ENCODE measurements at places on chromosomes 3 and 15.

DNA sequence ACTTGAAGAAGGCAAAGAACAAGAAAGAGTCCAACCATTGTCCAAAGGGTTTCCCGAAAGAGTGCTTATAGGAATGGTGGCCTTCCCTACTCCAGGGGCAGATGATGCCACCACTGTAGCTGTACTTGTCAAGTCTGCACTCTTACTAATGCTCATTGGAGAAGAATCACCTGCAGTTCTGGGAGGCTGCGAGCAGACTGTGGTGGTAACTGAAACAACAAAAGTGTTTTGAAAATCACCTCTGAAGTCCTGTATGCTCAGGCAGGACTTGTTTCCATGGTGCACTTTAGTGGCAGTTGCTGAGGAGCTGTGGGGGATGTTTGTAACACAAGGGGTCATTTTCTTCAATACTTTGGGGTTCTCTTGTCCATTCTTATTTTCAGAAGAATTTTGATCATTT is 36.0 kb downstream of the USF3 start:
- no peak for DNase-seq
- no peak overlapping the region for H3K4me3 ChIP-seq
- no peaks in the 10 kb centered on the region for H3K27me3 ChIP-seq
- no peak overlapping the region for H3K27ac ChIP-seq

- H3K4me1 ChIP-seq: no peaks in the 10 kb centered on the region
- no peak for DNase-seq
- no peaks in the 10 kb centered on the region for H3K27me3 ChIP-seq
- no peak overlapping the region for H3K4me3 ChIP-seq
- H3K36me3 ChIP-seq: no peaks in the 10 kb centered on the region
- no peak overlapping the region for H3K27ac ChIP-seq
Observed at GRCh38 chr3:31172336-31172735, 277.9 kb upstream of the GADL1 start.

DNA sequence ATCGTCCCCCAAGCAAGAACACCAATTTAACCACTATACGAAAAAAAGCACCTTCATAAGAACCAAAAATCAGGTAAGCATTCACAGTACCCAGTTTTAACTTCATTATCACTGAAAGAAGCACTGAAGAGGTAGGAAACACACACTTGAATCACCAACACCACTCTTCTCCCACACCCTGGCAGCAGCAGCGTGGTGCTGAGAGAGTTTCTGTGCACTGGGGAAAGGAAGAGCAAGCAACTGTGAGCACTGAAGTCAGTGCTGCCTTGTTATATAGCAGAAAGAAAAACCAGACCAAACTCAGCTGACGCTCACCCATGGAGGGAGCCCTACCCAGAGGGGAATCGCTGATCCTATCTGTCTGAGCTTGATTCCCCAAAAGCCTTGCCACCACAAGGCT is 98.2 kb downstream of the DMXL2 start:
- H3K27me3 ChIP-seq: no peaks in the 10 kb centered on the region
- H3K27ac ChIP-seq: no peak overlapping the region
- H3K36me3 ChIP-seq: no peaks in the 10 kb centered on the region
- no peak overlapping the region for H3K4me3 ChIP-seq
- no peak for DNase-seq

- no peak overlapping the region for H3K4me3 ChIP-seq
- peaks cover 8% of the 10 kb centered on the region for H3K4me1 ChIP-seq
- no peaks in the 10 kb centered on the region for H3K27me3 ChIP-seq
Observed at GRCh38 chr3:189467451-189467850, 163.7 kb upstream of the TP63 start.

GRCh38 chr3:30646181-30646876 is 39.9 kb downstream of the TGFBR2 start:
- H3K4me3 ChIP-seq: no peak overlapping the region
- no peak for DNase-seq
- no peak overlapping the region for H3K27ac ChIP-seq
